Naive thymus-derived CD4-positive, alpha-beta T cell (primary cell): ENCODE measurements at places on chromosomes 12 and 14. TPM values are rescaled to one million over a fixed set of nuclear protein-coding genes. Genes with fewer than 3 reads are reported as not detected.

ADAM21 gene
- polyA plus RNA-seq = 0.14 TPM

C12orf50 gene
- not detected for polyA plus RNA-seq

PLEK2 gene
- polyA plus RNA-seq = 5.4 TPM

GRCh38 chr12:79690142-79690637 lies 574 bp downstream of the PAWR start:
- no peak for DNase-seq

DNA sequence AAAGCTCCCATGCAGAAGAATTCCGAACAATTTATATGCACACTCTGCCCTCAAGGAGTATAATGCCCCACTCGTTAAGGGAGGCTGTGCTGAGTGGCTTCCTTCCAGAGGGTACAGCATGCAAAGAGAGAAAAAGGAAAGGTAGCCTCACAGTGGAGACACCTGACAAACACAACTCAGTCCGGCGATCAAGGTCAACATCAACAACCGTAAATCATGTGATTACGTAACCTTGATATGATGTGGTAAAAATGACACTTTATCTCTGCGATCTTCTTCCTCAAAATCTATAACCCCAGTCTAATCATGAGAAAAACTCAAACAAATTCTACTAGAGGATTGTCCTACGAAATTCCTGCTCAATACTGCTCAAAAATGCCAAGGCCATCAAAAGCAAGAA lies 400.5 kb upstream of the CCDC196 start:
- DNase-seq = no peak

- no peak for DNase-seq
Measured at GRCh38 chr14:24182110-24182882, 6.3 kb downstream of the IPO4 start.

PLCZ1 gene
- polyA plus RNA-seq = not detected

DNA sequence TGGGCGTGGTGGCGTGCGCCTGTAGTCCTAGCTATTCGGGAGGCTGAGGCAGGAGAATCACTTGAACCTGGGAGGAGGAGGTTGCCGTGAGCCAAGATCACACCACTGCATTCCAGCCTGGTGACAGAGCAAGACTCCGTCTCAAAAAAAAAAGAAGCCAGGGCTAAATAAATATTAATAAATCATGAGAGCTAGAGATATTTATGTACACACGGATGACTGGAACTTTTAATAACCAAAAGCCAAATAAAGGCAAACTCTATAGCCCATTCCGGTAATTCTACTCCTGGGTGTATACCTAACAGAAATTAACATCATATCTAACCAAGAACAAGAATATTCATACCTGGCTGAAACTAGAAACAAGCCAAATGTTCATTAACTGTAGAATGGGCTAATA lies 7.7 kb upstream of the TRAFD1 start:
- DNase-seq = no peak

- DNase-seq = no peak
Measured at GRCh38 chr12:2290516-2291065, 237.8 kb downstream of the CACNA1C start.

SLC38A2 gene
- polyA plus RNA-seq = 61.5 TPM

DNA sequence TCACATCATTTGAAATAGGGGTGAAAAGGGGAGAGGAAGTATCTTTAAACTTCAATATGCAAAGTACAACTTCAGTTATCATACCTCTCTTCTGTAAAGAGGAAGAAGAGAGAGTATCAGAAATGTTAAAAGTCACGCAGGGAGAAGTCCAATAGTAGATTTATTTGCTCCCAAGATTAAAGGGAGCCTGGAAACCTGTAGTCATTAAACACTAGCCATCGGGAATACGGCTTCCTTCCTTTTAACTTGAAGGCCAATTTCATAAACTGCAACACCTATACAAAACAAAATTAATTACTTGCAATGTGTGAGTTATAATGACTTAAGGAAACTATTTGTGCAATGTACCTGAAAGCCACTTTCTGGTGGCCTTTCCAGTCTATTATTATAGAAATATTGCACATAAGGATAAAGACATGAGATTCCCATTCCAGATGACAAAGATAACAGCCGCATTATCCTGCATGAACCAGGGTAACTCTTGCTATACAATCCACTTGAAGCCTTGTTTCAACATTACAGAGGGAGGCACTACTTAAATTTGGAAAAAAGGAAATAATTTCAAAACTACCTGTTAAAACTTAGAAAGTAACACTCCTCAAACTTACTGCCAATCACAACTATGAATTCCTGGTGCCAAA lies 4.6 kb downstream of the BTG1 start:
- DNase-seq = no peak

A2M gene
- polyA plus RNA-seq = not detected

GLT1D1 gene
- not detected for polyA plus RNA-seq

DNA sequence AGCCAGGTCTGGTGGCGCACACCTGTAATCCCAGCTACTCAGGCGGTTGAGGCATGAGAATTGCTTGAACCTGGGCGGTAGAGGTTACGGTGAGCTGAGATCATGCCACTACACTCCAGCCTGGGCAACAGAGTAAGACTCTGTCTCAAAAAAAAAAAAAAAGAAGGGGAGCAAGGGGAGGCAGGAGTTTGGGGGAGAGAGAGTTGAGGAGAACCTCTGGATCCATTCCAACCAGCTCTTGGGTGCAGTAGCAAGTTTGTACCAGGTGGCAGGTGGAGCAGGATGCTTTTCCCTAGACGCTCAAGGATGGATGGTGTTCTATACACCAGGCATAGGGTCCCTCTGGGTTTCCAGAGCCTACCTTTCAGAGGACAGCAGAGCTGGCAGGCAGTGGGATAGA lies 1.9 kb downstream of the NFE2 start:
- DNase-seq = no peak

DNA sequence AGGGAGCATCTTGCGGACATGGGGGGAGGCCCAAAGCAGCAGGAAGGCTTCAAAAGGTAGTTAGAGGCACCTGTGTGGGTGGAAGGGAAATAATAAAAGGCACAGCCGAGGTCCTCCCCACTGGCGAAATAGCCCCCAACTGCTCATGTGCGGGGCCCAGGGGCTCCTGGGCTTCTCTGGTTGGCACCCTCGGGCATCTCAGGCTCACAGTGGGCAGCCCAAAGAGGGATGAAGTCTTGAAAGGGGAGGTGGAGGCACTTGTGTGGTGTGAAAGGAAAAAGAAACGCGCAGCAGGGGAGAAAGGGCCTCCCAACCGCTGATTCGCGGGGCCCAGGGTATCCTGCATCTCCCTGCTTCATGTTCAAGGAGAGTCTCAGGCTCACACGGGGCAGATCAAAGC lies 579.4 kb downstream of the ALG10 start:
- no peak for DNase-seq

- DNase-seq = no peak
Measured at GRCh38 chr14:104968153-104968527, 10.0 kb downstream of the AHNAK2 start.

DNA sequence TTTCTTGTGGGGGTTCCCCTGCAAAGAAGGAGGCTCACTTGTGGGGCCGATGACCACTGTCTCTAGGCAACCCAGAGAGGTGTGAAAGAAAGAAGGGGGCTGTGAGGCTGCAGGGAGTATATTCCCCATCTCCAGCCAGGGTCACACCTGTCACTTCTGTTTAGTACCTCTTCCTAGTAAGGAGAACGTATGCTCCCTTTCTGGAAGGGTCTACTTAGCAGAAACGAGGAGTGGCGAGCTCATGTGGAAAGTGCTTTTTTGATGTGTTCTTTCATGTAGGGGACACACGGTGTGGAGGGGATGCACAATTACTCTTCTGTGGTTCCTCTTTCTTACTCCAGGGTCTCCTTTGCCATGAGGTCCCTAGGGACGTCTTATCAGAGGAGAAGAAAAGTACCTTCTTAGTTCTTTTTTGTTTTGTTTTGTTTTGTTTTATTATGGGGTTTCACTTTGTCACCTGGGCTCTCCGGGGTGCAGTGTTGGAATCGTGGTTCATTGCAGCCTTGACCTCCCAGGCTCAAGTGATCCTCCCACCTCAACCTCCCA lies 58.3 kb downstream of the PRKCH start:
- DNase-seq = no peak

ST8SIA1 gene
- 0.51 TPM for polyA plus RNA-seq

ABCD2 gene
- polyA plus RNA-seq = 10.7 TPM

- no peak for DNase-seq
Measured at GRCh38 chr12:27549801-27550652, 26.0 kb downstream of the PPFIBP1 start.

DNA sequence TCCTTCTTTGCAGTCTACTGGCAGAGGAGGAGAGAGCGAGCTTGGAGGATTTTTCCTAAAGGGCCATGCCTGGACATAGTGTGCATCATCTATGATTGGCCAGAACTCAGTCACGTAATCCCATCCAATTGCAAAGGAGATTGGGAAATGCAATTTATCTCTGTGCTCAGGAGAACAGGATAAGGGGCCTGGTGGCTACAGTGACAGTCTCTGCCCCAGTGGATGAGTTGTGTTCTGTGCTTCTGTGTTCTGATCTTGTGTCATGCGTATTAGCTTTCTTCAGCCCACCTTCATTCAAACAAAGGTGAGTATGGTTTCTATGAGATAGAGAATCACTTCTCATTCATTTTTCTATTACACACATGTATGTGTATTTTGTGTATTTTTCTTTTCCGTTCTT lies 144.3 kb downstream of the NRXN3 start:
- no peak for DNase-seq

DNA sequence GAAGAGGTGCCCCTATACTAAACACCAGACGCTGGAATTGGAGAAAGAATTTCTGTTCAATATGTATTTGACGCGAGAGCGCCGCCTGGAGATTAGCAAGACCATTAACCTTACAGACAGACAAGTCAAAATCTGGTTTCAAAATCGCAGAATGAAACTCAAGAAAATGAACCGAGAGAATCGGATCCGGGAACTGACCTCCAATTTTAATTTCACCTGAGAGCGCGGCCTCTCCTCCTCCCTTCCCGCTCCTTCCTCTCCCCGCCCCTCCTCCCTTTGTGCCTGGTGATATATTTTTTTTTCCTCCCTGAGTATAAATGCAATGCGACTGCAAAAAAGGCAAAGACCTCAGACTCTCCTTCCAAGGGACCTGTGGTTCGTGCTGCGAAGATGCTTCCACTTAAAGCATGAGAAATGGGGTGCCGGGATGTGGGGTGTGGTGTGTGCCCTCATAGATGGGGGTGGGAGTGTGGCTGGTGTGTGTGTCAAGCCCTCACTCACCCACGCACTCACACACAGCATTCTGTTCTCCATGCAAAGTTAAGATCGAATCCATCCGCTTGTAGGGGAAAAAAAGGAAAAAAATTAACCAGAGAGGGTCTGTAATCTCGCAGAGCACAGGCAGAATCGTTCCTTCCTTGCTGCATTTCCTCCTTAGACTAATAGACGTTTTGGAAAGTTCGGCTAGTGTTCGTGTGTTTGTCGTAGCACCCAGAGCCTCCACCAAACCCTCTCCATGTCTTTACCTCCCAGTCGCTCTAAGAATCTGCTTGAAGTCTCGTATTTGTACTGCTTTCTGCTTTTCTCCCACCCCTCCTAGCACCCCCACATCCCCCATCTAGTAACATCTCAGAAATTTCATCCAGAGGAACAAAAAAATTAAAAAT lies 4.5 kb downstream of the HOXC10 start:
- DNase-seq = no peak

GRCh38 chr12:19760611-19761010 lies 321.3 kb downstream of the AEBP2 start:
- no peak for DNase-seq

GRCh38 chr12:105459760-105460330 lies 129.4 kb downstream of the C12orf75 start:
- DNase-seq = no peak

- DNase-seq = no peak
Measured at GRCh38 chr14:72883961-72884360, 9.9 kb downstream of the DPF3 start.

DNA sequence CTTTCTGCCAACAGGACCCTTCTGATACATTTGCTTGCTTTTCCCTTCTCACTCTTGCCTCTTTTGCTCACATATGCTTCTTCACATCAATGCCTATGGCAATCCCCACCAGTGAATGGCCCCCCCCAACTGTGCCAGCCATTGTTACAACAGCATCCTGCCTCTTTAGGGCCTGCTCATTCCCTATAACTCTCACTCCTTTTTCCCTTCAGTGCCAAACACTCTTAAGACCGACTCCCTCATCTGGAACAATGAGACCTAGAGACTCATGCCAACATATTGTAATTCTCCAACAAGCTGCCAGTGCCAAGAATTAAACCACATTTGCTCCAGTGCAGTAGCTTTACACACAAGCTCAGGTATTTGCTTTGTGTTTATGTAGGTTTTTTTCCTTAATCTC lies 189.0 kb downstream of the SOX5 start:
- DNase-seq = no peak

- DNase-seq = peak; percentile 45
Measured at GRCh38 chr12:67269633-67270573, 745 bp downstream of the CAND1 start.

TMEM119 gene
- polyA plus RNA-seq = 0.59 TPM

COL2A1 gene
- polyA plus RNA-seq = not detected

DNA sequence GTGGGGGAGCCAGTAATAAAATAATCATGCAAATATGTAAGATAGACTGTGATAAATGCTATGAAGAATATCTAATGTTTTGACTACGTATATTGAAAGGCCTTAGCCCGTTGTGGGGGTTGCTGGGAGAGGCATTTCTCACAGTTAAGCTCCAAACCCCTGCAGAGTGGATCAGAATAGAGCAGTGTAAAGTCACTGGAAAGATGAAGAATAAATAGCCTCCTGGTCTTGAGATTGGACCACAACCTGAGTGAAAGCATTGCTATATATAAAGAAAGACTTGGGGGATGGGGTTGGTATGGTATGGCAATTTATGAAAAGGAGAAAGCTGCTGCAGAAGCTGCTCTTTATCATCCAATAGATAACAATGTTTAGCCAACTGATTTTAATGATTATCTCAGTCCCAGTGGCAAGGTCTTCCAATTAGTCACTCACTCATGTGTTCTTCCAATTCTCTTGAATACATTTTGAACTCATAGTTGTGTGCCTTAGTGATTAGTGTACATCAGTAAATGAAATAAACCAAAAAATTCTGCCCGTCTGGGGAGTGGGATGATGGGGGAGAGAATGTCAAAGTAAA lies 10.2 kb downstream of the PLEKHA5 start:
- no peak for DNase-seq

DNA sequence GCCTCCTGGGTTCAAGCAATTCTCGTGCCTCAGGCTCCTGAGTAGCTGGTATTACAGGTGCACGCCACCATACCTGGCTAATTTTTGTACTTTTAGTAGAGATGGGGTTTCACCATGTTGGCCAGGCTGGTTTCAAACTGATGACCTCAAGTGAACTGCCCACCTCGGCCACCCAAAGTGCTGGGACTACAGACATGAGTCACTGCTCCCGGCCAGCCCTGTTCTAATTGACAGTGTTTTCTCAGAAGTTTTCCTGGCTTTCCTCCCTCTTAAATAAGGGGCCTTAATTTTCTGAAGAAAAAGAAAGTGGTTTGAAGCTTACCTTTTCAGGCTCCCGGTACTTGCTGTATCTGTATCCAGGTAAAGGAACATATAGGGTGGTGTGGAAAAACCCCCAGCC lies 1.7 kb downstream of the HAL start:
- DNase-seq = no peak

DNA sequence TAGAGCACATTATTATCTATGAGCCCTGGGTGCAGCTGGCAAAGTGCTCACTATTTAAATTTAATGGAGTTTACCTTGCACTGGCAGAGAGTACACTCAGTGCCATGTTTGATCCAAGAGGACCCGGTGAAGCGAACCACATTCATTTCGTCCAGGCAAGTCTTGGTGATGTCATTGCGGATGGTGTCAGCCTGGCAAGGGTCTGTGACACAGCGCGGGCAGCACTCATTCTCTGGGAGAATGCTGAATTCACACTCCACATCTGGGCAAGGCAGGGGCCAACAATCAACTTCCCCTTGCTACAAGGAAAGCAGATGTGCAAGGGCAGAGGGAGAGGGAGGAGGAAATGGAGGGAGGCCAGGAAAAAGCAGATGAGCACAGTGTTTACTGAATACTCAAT lies 356.2 kb downstream of the NELL2 start:
- DNase-seq = no peak

RIC8B gene
- 11.4 TPM for polyA plus RNA-seq
